ENCODE measurements at places on chromosomes 7 and 10. TPM values are rescaled to one million over a fixed set of nuclear protein-coding genes. Genes with fewer than 3 reads are reported as not detected.

Gene AKR1C8
- polyA plus RNA-seq, result 0.25 TPM

Gene TRPV6
- polyA plus RNA-seq, result 12.5 TPM

Gene CYP3A7
- 0.35 TPM for polyA plus RNA-seq

Gene PAX2
- 184 TPM for polyA plus RNA-seq

Gene TUBAL3
- 0.23 TPM for polyA plus RNA-seq

Gene ADK
- polyA plus RNA-seq, result 34.5 TPM

Gene PLEKHA1
- 105 TPM for polyA plus RNA-seq

Gene NEUROG3
- not detected for polyA plus RNA-seq

Gene PPP1R17
- polyA plus RNA-seq, result not detected

Gene UPK3B
- 4.7 TPM for polyA plus RNA-seq

Gene ENTPD1
- 19.8 TPM for polyA plus RNA-seq

Gene ZNF3
- polyA plus RNA-seq, result 53.4 TPM

Gene SPDYE9
- polyA plus RNA-seq, result 0.97 TPM

Gene NAT16
- not detected for polyA plus RNA-seq

Gene MEOX2
- 2.1 TPM for polyA plus RNA-seq

Gene SPDYE2B
- polyA plus RNA-seq, result 0.79 TPM

Gene TEX47
- not detected for polyA plus RNA-seq

Gene EIF3A
- 177 TPM for polyA plus RNA-seq

Gene MMD2
- polyA plus RNA-seq, result 0.11 TPM

Gene CRYGN
- 2.2 TPM for polyA plus RNA-seq

Gene PLXDC2
- polyA plus RNA-seq, result 33.9 TPM

Gene CHN2
- polyA plus RNA-seq, result 10.5 TPM

Gene GIMAP2
- polyA plus RNA-seq, result 7.2 TPM

Gene STEAP1
- polyA plus RNA-seq, result 11.0 TPM

Gene GPR15LG
- not detected for polyA plus RNA-seq

Gene GPR26
- not detected for polyA plus RNA-seq

Gene ITGB8
- polyA plus RNA-seq, result 39.8 TPM

Gene KLLN
- polyA plus RNA-seq, result 1.3 TPM

Gene HTR7
- polyA plus RNA-seq, result 0.50 TPM

Gene ACHE
- 3.8 TPM for polyA plus RNA-seq

Gene GDF10
- 2.9 TPM for polyA plus RNA-seq

Data from right renal pelvis (tissue), 4 donors.